NCI-H2029 (cell line): ENCODE measurements at places on chromosomes 7 and 10.

- no peak for DNase-seq
These were observed 81.8 kb downstream of the NT5C2 start for GRCh38 chr10:103111031-103111917.

GRCh38 chr7:158192184-158192835 is 395.3 kb downstream of the PTPRN2 start:
- no peak for DNase-seq

- DNase-seq = no peak
These were observed 192.3 kb upstream of the ZMIZ1 start for GRCh38 chr10:78876449-78876848.

GRCh38 chr10:127953876-127954275 is 47.0 kb downstream of the PTPRE start:
- no peak for DNase-seq

DNA sequence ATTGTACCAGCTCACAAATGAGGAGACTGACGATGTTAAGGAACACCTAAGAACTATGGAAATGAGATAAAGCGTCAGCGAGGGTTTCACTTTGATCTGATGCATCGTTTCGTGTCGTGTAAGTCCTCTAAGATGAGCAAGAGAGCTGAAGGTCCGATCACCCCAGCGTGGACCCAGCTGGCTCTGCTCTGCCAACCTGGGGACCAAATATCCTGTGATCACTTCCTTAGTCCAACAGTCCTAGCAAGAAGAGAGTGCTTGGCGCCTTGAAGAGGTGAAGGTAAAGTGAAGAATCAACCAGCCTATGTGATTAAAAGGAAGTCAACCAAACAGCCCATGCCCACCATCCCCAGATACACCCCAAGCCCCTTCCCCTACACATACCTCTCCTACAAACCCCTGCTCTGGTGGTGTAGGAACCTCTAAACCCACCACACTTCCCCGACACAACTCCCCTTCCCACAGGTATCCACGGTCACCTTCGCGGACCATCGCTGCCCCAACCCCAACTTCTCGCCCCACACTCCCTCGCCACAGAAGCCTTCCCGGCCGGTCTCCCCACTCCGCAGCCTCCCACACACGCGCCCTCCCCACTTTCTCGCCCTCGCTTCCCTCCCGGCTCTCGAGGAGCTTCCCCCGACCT is 722 bp downstream of the UPF2 start:
- DNase-seq = no peak

DNA sequence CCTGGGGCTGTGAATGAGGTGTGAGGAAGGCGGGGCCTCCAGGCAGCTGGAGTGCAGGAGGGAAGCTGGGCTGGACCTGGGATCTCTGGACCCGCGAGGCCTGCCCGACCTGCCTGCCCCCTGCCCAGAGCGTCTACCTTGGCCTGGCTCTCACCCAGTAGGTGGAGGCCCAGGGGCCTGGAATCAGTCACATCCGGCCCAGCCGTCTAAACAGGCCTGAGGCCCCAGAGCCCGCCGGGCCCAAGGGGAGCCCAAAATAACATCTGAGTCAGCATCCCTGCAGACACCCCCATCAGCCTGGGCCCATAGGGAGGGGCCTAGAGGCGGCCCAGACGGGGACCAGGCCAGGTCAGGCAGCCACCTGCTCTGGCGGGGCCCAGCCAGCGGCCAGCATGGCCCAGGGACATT is 15.1 kb upstream of the ELN start:
- DNase-seq = no peak

- no peak for DNase-seq
These were observed 66.9 kb downstream of the GATA3 start for GRCh38 chr10:8121201-8121890.

- DNase-seq = no peak
These were observed 39.4 kb downstream of the PLXNA4 start for GRCh38 chr7:132536654-132537395.

GRCh38 chr10:17563452-17563851 is 53.7 kb downstream of the HACD1 start:
- DNase-seq = no peak

GRCh38 chr7:90242369-90243168 is 2.4 kb upstream of the CFAP69 start:
- no peak for DNase-seq

- no peak for DNase-seq
These were observed 84.9 kb downstream of the RNF216 start for GRCh38 chr7:5696346-5697110.

DNA sequence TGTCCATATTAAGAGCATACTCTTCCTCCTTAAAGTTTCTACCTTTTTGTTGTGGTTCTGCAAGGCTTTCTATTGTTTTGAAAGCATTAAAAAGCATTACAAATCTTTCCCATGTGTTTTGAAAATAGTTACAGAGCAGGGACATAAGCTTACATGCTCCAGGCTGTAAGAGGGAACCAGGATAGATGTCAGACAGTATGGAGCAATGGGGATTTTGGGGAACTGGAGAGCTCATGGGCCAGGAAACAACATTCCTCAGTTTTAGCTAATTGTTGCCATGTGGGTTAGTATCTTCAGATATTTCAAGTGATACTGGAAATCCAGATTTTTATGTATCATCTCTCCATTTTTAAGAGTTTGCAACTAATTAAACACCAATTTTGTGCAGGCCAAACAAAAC is 3.5 kb downstream of the MDFIC start:
- DNase-seq = no peak

- no peak for DNase-seq
These were observed 53.5 kb downstream of the RAMP3 start for GRCh38 chr7:45211066-45211465.

DNA sequence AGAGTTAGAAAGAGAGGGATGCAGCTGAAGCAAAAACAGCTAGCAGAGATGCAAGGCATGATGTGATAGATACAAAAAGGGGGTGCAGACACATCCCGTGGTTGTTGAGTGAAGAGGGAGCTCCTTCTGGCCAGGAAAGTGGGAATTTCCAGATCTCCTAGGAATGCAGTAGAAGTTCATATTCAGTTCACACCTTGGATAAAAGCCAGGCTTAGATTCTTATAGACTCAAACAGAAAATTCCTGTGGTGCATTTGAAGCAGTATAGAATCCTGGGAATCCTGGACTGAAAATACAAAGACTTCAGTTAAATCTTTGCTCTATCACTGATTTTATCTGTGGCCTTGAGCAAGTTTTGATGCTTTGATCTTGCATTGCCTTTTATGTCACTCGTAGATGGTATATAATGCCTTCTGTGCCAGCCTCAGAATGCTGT is 33.9 kb downstream of the SGPL1 start:
- DNase-seq = no peak

DNA sequence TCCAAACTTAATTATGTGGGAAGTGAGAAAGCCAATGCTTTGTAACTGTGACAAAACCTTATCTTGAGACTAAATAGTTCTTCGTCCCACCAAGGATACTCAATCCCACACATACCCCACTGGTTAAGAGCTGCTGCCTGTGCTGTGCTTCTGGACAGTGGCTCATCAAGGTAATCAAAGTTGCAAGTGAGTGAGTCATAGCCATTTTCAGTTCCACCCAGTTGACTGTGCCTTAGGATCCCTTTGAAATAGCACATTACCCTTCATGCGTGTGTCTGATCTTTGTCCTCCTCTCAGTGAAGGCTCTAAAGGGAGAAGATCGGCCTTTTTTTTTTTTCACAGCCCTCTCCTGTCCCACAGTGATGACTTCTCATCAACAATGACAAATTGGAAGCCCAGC is 706.0 kb upstream of the AUTS2 start:
- DNase-seq = no peak

DNA sequence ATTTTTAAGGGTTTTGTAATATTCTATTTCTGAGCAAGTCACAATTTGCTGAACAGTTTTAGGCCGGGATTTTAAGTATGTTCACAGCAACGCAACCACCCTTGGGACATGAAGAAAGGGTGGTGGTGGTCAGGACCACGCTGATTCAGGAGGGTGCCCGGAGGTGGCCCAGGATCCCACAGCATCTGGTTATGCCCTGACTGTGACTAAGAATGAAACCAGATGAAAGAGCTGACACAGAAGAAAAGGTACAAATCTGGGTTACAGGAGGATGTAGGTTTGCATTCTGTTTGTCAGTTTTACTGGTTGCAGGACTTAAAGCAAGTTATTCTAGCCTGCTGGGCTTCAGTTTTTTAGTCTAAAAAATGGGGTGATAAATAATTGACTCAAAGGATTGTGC is 279.7 kb downstream of the CCSER2 start:
- no peak for DNase-seq

GRCh38 chr7:40305229-40305628 is 170.4 kb downstream of the SUGCT start:
- DNase-seq = no peak

GRCh38 chr10:775245-776075 is 86.0 kb upstream of the DIP2C start:
- no peak for DNase-seq

DNA sequence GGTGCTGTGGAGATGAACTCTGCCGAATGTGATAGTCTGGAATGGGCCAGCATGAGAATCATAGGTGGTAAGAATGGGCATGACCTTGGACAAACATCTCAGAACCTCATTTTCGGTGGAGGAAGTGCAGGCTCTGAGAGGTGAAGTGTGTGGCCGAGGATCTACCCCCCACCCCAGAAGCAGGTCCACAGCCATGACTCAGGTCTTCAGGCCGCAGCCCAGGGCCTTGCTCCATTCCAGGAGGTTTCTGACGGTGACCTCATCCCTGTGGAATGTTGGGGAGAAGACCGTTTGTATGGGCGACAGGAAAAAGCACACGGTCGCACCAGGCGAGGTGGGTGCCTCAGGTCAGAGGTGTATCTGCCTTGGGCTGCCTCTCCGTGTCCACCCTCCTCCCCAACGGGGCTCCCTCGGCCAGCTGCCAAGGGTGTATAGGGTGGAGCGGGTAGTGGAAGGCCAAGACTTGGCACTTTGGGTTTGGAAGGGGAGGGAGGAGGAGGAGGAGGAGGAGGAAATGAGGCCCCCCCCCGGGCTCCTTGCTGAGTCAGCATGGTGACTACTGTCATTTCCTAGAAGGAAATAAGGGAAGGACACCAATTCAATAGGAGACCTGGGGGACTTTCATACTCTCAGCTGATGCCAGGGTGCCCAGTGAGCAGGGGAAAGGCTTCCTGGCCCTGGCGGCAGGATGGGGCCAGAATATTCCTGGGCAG is 168.0 kb upstream of the RHEB start:
- DNase-seq = no peak

DNA sequence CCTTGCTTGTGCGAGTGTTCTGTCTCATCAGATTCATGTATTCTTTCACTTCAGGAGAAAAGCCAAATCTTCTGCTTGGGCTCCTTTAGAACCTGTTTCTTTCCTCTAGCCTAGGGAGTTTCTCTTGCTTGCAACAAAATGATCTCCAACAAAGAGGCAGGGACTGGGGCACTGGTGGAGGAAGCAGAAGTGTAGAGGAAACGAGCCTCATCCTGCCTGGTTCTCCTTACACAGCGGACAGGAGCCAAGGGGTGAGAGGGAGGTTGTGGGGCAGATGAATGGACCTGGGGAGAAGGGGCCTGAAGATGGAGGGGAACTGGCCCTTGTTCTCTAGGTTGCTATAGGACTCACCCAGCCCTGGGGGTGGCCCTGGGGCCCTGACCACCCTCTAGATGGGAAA is 141.1 kb downstream of the PKD1L1 start:
- DNase-seq = no peak

DNA sequence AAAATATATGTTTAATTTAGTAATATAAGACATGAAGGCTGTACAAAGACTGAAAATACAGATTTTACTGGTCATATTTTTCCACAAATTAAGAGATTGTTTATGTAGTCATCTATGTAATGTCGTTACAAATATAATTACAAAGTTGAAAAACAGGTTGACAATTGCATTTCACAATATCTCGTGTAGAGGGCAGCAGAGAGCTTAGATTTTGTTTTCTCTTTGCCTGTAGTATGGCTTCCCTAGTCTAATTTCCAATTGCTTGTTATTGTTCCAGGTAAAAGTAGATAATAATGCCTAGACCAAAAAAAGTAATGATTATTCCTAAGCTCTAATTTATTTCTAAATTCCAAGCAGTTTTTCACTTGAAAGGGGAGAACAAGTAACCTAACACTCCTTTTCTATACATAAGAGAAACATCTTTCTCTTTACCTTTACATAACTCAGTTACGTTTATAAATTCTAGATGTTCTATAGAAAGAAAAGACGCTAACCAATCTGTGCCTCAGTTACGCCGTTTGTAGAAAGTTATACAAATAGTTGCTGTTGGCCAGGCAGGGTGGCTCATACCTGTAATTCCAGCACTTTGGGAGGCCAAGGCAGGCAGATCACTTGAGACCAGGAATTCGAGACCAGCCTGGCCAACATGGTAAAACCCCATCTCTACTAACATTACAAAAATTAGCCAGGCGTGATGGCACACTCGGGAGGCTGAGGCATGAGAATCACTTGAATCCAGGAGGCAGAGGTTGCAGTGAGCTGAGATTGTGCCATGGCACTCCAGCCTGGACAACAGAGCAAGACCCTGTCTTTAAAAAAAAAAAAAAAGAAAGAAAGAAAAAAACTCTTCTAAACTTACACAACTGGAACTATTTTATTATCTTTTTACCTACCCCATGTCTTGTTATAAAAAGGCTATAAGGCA is 30.0 kb downstream of the NET1 start:
- no peak for DNase-seq

- DNase-seq = peak; percentile 54
These were observed 187.1 kb downstream of the LRRC4 start for GRCh38 chr7:127844165-127844564.

DNA sequence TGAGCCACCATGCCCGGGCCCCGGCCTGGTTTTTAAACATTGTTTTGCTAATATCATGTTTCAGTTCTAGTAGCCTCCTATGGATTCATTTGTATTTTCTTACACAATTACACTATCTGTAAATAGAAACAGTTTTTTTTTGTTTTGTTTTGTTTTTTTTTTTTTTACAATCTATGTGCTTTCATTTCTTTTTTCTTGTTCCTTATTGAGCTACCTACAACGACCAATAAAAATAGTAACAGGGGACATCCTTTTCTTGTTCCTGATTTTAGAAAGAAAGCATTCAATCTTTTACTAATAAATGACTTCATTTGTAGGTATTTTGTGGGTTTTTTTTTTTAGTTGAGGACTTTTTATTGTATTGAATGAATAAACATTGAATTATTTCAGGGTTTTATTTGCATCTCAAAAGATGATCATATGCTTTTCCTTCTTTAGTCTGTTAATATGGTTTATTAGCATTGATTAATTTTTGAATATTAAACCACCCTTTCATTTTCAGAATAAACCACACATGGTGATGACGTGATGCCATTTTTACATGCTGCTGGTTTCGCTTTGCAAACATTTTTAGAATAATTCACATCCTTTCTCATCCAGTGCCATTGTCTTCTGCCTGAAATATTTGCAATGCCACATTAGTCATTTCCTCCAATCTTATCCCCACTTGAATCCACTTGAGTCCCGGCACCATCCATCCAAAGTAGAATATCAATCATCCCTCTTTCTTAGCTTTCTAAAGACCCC is 18.1 kb upstream of the AKR1E2 start:
- DNase-seq = no peak

GRCh38 chr10:133464582-133465031 is 10.9 kb downstream of the SCART1 start:
- DNase-seq = no peak

DNA sequence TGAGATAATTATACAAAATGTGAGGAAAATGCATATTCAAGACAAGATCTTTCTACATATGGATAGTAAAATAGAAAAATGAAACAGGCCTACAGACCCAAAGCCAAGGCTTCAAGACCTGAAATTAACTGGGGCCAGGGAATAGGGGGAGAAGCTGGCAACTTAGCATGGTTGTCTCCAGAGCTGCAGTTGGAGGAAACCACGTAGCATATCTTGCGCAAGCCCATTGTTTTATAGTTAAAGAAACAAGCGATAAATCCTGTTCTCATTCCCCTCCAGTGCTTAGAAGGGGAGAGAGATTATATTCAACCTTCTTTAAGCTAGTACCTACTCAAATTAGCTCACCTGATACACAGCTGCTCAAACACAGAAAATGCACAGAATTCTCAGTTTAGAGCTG is 197.1 kb downstream of the SORCS1 start:
- no peak for DNase-seq
